T-helper 1 cell (primary cell): ENCODE measurements at places on chromosomes 1 and 21.

- no peak for DNase-seq
These were observed 35.2 kb upstream of the PIGV start for GRCh38 chr1:26752519-26752918.

GRCh38 chr1:75341537-75341936 is 207.3 kb downstream of the LHX8 start:
- DNase-seq: no peak

GRCh38 chr1:230375147-230375546 is 51.0 kb downstream of the PGBD5 start:
- DNase-seq: no peak

DNA sequence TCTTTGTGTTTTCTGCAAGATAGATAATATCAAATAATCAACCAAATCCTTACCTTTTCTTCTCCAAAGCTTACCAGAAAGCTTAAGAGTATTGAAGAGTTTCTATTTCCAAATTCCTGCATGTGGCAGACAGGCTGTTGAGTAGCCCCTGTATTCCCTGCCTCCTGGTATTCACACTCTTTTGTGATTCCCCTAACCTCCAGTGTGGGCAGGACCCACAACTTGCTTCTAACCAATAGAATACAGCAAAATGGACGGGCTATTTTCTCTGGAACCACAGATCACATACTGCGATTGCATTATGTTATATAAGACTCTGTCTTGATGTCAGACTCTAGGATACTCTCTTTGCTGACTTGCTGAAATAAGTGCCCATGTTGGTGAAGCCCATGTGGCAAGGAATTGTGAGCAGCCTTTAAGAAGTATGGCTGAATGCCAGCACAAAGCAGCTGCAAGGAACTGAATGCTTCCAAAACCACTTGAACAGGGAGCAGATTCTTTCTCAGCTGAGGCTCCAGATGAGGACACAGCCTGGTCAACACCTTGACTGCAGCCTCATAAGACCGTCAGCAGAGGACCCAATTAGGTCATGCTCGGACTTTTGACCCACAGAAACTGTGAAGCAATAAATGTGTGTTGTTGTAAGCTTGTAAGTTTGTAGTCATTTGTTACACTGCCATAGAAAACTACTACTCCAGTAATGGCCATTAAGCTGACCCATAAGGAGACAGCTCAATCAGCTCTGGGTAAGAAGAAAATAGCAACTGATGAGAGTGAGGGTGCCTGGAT is 47.9 kb upstream of the PLXNA2 start:
- DNase-seq: no peak

DNA sequence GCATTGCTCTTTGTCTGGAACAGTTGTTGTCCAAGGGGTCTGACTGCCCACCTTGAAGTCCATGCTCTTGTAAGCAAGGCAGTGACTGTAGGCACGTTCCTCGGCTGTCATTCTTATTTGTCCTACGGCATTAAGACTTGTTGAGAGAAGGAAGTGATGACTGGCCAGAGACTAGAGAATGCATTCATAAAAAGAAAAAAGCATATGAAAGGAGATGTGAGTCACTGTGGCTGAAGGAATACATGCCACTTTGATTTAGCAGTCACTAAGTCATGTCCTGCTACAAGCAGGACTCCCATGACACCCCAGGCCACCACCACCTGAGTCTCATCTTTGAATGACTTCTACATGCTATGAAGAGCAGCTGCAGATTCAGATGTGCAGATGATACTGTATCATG is 50.5 kb downstream of the CNN3 start:
- DNase-seq: no peak

DNA sequence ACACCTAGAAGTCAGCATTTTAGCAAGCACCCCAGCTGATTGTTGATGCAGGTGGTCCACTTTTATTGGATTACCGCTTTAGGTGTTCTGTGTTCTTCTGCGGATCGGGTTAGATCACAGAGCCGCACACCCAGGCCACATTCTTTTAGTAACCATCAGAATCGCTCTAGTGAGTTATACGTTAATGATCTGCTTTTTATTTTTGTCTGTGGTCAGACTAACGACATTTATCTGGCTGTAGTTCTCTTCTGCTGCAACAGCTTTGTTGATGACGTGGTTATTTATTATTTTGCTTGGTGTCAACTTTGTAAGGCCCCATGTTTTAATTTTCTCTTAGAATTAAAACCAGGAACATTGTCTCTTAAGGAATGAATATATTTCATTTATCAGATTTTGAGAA is 18.2 kb downstream of the SCCPDH start:
- no peak for DNase-seq

GRCh38 chr1:22416555-22417454 is 34.8 kb upstream of the ZBTB40 start:
- DNase-seq: peak; percentile 58

DNA sequence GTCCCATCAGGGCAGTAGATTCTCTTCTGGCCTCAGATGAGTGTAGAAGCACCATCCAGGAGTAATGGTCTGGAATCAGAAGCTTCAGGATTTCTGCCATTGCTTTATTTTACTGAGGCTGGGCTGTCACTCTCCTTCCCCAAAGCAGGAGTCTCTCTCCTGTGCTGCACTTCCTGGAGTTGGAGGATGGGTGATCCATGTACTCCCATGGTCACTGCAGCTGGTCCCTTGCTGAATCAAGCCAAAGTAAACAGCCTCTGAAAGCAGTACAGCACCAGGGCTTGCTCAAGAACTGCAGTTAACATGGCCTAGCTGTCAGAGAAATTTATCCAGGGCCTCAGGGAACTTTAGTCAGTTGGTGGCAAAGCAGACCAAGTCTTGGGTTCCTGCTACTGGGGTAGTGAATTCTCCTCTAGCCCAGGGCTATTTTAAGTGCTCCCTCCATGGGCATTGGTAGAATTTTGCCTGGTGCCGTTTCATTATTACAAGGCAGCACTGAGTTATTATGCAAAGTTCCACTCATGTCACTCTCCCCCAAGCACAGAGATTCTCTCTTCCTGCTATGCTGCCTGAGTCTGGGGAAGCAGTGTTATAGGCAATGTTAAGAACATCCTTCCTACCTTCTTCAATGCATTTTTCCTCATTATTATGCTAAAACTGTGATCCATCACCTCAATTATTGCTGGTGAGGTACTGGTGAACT is 29.5 kb downstream of the DRAM2 start:
- DNase-seq: no peak

GRCh38 chr1:159828176-159828575 is 1.5 kb downstream of the SLAMF8 start:
- no peak for DNase-seq

DNA sequence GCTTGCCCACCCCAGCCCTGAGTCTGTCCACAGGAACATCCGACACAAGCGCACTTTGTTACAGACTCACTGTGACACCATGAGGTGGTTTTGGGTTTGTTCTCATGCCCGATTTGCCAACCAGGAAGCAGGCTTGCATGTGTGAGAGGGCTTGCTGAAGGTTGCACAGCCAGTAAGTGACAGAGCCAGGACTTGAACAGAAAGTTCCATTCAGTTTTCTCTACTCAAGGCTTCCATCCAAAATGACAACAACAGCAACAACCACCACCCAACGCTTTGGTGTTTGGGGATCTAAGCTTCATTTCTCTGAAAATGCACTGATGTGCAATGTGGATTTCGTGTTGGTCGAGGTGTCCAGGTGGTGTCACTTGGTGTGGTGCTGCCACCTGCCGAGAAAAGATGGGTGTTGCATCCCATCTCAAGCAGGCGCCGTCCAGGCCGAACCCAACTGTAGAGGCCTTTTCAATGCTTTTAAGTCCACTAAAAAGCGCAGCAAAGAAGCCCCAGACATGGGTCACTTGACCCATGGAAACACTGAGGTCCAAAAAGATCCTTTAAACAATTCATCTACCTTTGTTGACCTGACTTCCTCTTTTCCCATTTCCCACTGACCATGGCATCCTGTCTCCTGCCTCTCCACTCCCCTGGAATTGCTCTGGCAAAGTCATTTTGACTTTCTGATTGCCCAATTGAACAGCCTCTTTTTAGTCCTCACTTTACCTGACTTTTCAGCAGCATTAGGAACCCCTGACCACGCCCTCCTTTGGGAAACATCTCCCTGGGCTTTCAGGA is 12.2 kb downstream of the CITED4 start:
- peak; percentile 56 for DNase-seq

GRCh38 chr1:11569551-11569950 is 84.7 kb downstream of the FBXO2 start:
- DNase-seq: no peak

- no peak for DNase-seq
These were observed 19.8 kb downstream of the KMO start for GRCh38 chr1:241551759-241552638.

- DNase-seq: no peak
These were observed 11.7 kb upstream of the CD55 start for GRCh38 chr1:207309745-207310273.

DNA sequence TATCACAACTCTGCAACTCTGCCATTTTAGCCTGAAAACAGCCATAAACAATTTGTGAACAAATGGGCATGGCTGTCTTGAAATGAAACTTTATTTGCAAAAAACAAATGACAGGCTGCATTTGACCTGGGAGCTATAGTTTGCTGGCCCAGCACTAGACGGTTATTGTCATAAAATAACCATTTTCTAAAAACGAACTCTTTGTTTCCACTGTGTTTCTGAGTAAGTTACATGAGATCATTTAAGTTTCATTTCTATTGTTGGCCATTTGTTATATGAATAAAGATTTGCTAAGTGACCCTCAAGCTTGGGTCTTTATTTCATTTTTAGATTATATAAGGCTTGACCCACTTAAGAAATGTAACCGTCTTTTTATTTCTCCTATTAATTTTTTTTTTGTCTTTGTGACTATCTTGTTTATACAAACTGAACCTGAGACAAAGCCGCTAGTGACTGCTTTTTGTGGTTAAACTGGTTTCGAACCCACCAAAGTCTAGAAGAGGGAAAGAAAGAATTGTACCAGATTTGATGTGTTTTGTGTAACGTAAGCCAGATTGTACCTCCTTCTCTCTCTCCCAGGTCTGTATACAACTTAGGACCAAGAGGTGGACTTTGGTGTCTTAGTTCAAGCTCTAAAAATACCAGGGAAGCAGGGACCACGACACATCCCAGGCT is 12.9 kb upstream of the KCNJ15 start:
- DNase-seq: no peak

- no peak for DNase-seq
These were observed 5.8 kb downstream of the ADORA3 start for GRCh38 chr1:111497592-111497991.

- peak; percentile 70 for DNase-seq
These were observed 106.7 kb downstream of the HIVEP3 start for GRCh38 chr1:41812051-41812450.

DNA sequence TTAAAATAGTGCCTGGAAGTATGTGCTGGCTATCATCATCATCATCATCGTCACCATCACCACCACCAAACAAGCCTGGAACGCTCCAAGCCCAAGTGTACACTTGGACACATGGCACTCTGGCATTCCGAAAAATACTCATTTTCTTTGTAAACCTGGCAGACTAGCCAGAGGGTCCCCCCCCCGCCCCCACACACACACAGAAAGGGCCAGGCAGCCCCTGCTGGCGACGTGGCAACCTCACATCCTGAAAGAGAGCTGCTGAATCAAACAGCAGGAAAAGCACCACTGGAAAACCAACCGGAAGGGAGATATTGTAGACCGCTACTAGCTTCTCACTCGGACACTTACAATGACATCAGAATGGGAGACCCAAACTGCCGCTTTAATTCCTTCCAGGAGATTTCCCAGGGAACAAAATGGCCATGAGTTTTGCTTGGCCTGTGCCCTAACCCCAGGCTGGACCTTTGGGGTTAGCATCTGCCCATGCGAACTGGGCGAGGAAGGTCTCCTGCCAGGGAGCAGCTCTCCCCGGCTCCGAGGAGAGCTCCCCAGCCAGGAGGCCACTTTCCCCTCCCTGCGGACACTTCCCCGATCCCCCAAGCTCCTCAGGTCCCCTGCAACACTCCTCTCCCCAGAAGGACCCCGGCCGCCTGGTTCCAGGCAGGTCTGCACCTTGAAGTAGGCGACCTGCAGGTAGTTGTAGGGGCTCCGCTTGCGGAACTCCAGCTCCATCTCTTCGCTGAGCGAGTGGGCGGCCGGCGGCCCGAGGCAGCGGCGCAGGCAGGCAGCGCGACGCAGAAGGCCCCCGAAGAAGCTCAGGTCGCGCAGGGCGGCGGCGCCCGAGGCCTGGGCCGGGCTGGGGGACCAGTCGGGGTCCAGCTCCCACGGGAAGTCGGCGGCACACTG is 742 bp downstream of the P3H1 start:
- DNase-seq: peak; percentile 33

- no peak for DNase-seq
These were observed 33.4 kb upstream of the ATP5PO start for GRCh38 chr21:33948951-33949444.

DNA sequence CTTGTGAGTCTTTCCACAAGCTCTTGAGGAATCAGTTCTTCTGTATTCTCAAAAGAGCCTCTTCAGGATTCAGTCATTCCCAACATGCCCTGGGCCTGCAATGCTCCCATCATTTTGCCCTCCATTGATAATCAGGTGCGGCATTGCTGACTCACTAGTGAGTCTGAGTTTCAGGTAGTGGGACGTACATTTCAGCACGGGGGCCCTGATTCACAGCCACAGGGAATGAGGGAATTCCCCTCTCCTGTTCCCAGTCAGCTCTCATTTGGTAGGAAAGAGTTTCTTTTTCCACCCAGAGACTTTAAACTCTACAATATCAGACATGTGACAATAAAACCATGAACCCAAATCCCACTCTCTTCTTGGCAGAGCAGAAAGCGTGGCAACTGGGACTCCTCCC is 3.7 kb upstream of the IRF6 start:
- DNase-seq: no peak

GRCh38 chr21:14875704-14876523 is 188.9 kb downstream of the NRIP1 start:
- no peak for DNase-seq

GRCh38 chr1:202245391-202245790 is 51.8 kb downstream of the LGR6 start:
- no peak for DNase-seq

GRCh38 chr1:199959033-199959774 is 68.3 kb upstream of the NR5A2 start:
- DNase-seq: no peak

GRCh38 chr1:186009039-186009737 is 275.0 kb downstream of the HMCN1 start:
- DNase-seq: no peak

GRCh38 chr1:154371436-154371835 is 33.7 kb upstream of the IL6R start:
- no peak for DNase-seq

DNA sequence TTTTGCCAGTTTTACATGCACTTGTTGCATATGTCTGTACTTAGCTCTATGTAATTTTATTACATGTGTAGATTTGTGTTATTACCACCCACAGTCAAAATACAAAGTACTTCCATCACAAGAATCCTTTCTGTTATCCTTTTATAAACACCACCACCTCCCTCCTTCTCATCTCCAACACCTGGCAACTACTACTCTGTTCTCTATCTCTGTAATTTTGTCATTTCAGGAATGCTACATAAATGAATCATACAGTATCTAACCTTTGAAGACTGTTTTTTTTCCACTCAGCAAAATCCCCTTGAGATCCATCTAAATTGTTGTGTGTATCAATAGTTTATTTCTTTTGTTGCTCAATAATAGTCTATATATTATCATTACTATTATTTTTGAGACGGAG is 64.5 kb upstream of the COP1 start:
- DNase-seq: no peak
